ENCODE measurements at places on chromosomes 16 and 17.

DNA sequence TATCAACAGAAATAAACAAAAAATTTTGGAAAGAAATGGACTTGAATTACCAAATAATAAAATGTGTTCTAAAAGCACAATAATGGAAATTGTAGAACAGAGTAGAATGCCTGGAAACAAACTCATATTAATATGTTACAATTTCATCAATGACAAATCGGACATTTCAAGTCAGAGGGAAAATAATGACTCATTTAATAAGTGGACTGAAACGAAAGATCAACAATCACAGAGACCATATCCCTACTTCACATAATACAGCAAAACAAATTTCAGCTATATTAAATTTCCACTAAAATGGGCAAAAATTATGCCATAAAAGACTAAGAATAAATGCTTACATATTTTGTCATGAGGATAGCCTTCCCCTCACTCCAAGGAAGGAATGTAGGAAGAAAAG, 25.7 kb downstream of the CDYL2 start:
- no peak for DNase-seq

DNA sequence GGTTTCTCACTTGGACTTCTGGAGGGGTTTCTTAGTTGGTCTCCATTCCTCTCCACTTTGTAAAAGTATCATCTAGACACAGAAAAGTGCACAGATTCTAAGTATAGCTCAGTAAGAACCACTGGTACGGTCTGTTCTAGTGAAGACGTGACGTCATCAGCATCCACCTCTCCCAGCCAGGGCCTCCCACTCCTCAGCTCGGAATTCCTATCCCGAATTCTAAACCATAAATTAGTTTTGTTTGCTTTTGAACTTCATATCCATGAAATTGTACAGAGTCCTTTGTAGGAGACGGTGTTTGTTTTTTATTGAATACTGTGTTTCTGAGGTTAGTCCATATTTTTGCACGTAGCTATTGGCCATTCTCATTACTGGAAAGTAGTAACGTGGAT, 25.5 kb downstream of the FOXK2 start:
- DNase-seq: peak; percentile 38

DNA sequence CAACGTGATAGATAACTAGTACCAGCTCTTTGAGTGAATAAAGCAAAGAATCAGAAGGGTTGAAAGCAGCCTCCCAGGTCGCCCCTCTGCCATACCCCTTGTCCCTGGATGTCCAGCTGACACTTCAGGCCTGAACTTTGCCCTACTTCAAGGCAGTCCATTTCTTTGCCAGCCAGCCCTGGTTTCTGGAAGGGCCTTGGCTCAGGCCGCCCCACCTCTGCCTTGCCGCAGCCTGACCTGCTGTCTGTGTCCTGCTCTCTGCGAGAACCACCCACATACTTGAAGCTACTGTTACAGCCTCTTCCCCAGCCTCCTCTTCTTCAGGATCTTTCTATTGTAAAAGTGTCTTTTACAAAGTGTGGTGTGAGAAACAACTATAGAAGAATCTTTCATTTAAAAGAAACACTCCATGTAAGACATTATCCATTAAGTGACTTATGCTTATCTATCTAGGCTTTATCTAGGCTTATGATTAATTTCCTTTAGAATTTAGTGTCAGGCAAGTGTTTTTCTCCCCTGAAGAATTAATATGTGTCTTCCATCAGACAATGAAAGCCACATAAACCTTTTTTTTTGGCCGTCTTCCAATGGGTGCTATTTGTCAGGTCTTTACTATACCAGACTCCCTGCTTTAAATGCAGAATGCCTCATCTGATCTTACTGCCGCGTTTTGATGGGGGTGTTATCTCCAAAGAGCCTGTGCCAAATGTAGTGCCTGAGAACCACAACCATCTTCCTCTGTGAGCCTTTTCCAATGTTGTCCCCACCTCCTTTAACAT, 133.9 kb downstream of the SOCS1 start:
- DNase-seq: no peak

DNA sequence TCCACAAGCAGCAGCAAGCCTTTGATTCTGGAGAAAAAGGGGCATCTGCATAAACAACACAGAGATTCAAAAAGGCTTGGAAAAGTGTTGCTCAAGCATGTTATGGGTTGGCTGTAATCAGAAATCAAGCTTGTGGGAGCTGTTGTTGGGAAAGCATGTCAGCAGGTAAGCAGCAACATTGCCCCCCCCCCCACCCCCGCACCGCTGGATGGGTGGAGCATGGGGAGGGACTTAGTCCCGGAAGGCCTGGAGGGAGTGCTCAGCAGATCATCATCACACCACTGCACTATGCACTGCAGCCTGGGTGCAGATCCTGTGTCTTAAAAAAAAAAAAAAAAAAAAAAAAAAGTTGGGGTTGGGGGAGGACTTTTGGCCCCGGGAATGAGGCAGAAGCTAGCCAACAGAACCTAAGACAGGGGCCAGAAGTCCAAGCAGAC, 16.8 kb upstream of the AKAP1 start:
- no peak for DNase-seq

GRCh38 chr16:11793840-11794239, 3.2 kb downstream of the ZC3H7A start:
- no peak for DNase-seq

- no peak for DNase-seq
Observed at GRCh38 chr16:86877108-86877507, 298.8 kb downstream of the FOXL1 start.

- DNase-seq: no peak
Observed at GRCh38 chr16:84459941-84460405, 44.5 kb downstream of the MEAK7 start.

- no peak for DNase-seq
Observed at GRCh38 chr17:6910987-6911603, 79.6 kb upstream of the TEKT1 start.

DNA sequence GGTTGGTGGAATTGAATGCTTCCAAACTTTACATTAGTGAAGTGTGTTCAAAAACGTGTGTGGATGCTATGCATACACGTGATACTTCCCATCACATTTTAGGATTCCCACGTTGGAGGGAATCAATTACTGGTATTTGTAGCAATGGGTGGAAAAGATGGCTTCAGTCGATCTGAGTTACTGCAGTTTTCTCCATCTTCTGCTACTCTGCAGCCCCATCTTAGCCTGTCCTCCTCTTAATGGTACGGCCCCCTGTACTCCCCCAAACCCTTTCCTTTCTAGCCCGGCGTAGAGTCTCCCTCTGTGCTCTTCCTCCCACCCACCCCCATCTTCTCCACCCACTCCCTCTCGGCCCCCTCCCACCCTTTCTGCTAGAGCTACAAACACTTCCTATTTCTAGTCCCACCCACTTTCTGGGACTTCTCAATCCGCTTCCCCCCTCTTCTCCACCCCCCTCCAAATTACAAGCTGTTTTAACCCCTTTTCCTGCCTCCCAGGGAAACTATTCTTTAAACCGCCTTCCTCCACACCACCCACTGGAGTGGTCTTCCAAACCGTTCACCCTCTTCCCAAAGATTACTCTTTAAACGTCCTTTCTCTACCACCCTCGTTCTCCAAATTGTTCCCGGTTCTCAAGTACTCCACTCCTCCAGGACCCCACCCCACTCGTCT, 1.1 kb downstream of the CHTF8 start:
- peak; percentile 54 for DNase-seq

DNA sequence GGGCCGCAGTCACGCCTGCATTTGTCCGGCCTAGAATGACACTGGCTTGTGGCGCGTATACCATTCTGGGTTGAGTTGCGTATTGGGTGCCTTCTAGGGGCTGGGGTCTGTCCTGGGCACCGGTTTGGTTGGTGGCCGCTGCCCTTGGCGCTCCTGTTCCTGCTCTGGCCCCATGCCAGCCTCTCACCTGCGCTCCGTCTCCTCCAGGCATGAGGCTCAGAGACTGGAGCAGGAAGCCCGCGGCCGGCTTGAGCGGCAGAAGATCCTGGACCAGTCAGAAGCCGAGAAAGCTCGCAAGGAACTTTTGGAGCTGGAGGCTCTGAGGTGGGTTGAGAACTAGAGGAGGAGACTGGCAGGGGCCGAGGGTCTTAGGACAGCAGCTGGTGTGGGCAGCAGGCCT, 17.4 kb downstream of the CDIPT start:
- no peak for DNase-seq

DNA sequence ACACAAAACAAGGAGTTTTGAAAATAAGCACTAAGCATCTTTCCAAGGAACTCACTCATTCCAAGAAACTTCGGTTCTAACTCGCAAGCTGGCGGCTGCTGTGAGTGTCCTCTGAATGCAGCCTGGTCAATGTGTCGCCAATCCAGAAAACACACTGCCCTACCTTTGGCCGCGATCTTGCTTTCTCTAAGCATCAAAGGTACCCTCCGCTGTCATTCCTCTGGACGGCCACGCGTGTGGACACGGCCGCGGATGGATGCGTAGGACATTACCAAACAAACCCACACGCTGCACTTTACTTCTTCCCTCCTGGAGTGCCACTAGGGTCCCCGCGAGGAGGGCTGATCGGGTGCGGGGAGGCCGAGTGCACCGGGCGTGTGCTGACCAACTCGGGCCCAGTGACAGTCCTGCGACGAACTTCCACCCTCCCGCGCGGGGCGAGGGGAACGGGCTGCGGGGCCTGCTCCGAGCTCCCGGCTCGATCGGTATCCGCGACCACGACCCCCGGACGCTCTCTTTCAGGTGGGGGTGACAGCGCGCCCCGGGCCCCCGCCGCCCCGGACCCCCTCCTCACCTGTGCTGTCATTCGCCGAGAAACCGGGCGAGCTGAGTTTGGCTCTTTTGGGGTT, 1.1 kb downstream of the CREBBP start:
- DNase-seq: peak; percentile 39

- no peak for DNase-seq
Observed at GRCh38 chr17:68103148-68103547, 67.6 kb downstream of the KPNA2 start.

GRCh38 chr16:61419791-61420190, 616.4 kb downstream of the CDH8 start:
- DNase-seq: no peak

GRCh38 chr17:68229619-68230018, 18.2 kb upstream of the AMZ2 start:
- DNase-seq: no peak

DNA sequence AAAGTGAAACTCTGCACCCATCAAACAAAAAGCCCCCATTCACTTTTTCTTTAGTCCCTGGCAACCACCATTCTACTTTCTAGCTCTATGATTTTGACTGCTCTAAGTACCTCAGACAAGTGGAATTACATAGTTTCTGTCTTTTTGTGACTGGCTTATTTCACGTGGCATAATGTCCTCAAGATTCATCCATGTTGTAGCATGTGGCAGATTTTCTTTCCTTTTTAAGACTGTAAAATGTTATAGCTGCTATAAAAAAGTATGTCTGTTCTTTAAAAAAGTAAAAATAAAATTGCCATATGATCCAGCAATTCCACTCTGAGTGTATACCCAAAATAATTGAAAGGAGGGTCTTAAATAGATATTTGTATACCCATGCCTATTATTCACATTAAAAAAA, 429.7 kb downstream of the CDH8 start:
- no peak for DNase-seq

- DNase-seq: no peak
Observed at GRCh38 chr16:4826980-4827379, 20.1 kb downstream of the GLYR1 start.

- DNase-seq: peak; percentile 50
Observed at GRCh38 chr17:61323909-61324868, 75.5 kb upstream of the TBX2 start.

DNA sequence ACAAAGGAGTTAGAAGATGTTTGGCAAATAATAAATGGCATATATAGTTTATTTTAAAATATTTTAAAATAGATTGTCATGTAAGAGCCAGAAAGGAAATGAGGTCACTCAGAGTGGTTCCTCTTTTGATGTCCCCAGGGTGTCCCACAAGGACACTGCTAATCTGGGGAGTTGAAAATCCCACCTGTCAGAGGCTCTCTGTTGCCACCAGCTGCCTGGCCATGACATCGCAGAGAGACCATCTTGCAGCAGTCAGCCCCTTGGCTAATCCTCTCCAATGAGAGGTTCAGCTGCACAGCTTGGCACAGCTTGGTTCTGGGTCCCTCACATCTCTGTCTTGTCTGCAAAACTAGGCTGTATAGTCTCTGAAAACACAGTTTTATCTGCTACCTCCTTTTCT, 11.0 kb upstream of the RBFOX1 start:
- DNase-seq: peak; percentile 46

- DNase-seq: no peak
Observed at GRCh38 chr16:48165961-48166578, 10.3 kb upstream of the ABCC12 start.

- DNase-seq: no peak
Observed at GRCh38 chr16:72172105-72173034, at the start of gene PMFBP1. Gene PMFBP1 (minus strand): TSS chr16:72172155. CDS start chr16:72171208, 947 bp downstream.

GRCh38 chr17:14780097-14780651, 479.3 kb downstream of the HS3ST3B1 start:
- no peak for DNase-seq

- peak; percentile 95 for DNase-seq
Observed at GRCh38 chr17:43360739-43361505, 37.9 kb upstream of the ARL4D start.

DNA sequence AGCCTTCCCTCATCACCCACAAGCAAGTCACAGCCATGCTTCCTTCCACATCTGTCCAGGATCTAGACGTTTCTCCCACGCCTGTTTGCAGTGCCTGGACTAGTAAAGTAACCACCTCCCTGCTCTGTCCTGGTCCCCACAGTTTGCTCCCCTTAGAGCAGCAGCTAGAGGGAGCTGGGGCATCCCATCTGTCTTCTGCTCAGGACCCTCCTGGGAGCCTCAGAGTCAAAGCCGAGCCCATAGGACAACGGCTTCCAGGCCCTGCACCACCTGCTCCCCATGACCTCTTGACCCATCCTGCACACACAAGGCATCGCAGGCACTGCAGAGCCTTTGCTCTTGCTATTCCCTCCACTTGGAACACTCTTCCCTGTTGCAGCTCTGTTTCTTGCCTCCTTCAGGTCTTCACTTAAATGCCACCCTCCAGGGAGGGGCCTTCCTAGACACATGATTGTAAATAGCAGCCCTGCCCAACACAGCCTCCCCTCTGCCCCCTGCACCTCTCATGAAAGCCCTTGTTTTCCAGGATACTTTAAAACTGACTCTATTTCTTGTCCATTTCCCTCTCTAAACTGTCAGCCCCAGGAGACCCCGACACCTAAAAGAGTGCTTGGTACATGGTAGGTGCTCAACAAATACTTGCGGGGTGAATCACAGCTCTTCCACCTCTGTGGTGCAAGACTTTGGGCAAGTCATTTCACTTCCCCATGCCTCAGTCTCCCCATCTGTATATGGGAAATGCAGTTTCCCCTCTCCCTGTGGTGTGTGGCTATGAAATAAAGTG, 3.1 kb downstream of the NATD1 start:
- no peak for DNase-seq

- no peak for DNase-seq
Observed at GRCh38 chr16:2855536-2855935, 2.4 kb downstream of the PRSS22 start.

GRCh38 chr17:7326186-7326585, 2.9 kb downstream of the NEURL4 start:
- DNase-seq: no peak

Data from femur (tissue), 1 donor.